ENCODE measurements at places on chromosomes 6 and 20. TPM values are rescaled to one million over a fixed set of nuclear protein-coding genes. Genes with fewer than 3 reads are reported as not detected.
A peak's percentile ranks its signal among the peaks of the same experiment; 100 is the strongest.

CCR6 gene
- not detected for total RNA-seq

GTSF1L gene
- not detected for total RNA-seq

PRKN gene
- total RNA-seq = not detected

SRF gene
- 37.0 TPM for total RNA-seq

KCNK16 gene
- total RNA-seq = not detected

IL20RA gene
- not detected for total RNA-seq

HINT3 gene
- 10.8 TPM for total RNA-seq

POLR1C gene
- 120 TPM for total RNA-seq

- DNase-seq = no peak
Observed at GRCh38 chr20:46899621-46900020, 5.0 kb downstream of the EYA2 start.

GRCh38 chr6:154895841-154896240 is 99.3 kb upstream of the TIAM2 start:
- no peak for DNase-seq

DNA sequence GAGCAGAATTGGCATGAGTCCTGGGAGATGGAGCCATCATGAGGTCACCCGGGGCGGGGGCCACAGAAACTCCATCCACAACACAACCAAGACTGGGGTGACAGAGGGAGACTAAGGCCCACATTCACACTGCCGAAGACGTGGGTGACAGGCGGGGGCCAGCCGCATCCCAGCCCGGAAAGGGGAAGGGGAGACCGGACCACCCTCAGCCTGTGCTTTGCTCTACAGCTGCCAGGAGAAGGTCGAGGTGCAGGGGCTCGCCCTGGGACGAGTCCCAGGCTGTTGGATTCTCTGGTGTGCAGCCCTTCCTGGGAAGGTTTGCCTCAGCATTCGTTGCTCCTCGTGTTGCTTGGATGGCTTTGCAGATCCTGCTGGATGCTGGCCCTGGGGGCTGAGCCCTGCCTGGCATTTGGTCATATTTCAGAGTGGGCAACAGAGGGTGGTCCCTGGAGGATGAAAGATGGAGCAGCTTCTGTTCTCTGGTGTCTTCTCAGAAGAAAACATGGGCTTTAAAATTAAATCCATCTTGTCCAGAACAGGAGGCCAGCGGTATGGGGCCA is 328.9 kb downstream of the TAF4 start:
- DNase-seq = no peak

DNA sequence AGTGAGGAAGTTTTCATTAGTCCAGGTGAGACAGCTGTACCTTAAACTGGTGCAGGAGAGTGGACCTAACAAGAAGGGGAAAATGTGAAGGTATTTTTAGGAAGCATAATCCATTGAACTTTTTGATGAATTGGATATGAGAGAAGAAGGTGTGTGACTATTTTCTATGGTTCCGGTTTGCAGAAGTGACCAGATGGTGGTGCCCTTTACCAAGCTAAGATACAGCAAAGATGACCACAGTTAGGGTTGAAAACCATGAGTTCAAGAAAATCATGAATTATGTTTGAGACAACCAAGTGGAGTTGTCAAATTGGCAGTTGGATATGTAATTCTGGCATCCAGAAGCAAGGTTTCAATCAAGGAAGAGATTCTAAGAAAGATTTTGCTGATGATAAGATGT is 61.9 kb upstream of the NRSN1 start:
- peak; percentile 6 for DNase-seq

- no peak for DNase-seq
Observed at GRCh38 chr20:47406849-47407682, 50.6 kb upstream of the ZMYND8 start.

DNA sequence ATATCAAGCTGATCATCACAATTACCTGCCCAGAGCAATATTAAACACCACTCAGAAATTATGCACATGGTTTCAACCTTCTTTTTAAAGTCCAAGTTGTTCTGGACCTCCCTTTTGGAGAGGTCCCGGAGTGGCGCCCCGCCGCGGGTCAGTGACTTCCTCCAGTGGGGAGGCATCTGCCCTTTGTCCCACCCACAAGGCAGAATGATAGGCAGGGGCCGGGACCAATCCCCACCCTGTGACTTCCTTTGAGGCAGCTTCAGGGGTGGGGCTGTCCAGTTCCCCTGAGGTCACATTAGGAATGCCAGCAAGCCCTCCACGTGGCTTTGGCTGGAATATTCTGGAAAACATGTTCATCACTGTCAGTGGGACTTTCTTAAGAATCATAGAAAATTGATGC is 207.0 kb downstream of the ANKRD60 start:
- peak; percentile 89 for DNase-seq

GRCh38 chr6:128507337-128508310 is 12.8 kb downstream of the PTPRK start:
- DNase-seq = no peak

- no peak for DNase-seq
Observed at GRCh38 chr6:75142721-75143120, 63.1 kb downstream of the COL12A1 start.
